ENCODE measurements at places on chromosomes 2 and 18.

DNA sequence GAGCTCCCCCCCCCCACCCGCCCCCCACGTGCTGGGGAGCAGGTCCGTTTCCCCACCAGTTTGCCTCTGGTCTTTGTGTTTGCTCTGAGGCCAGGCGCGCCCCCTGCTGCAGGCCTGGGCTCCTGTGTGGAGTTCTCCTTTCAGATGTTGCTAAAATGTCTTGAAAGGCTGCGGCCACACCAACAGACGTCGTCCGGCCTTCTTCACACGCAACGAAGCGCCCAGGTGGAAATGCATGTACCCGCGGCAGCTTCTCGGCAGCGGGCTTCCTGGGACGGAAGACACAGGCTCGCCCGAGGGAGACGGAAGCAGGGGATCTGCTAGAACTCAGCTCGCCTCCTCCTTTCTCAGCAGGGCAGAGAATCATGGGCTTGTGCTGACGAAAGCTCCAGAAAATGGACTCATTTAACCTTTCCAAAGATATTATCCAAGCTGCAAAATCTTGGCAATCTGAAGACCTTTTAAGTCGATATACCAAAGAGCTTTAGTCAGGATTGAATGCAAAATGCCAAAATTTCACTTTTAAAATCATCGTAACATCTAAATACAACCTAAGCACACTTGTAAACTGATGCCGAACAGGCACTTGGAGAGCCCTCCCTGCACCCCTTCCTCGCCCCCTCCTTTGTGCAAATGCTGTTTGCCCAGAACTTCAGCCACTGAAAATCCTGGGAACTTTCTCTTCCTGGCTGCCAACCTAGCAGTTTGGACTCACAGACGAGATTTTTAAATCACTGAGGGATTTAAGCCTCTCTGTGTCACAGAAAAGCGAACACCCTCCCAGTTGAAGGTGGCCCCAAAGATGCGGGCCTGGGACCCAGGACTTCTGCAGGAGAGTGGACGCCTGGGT lies 125.5 kb upstream of the ZNF516 start:
- DNase-seq = peak; percentile 37

GRCh38 chr2:10041711-10042110 lies 1.6 kb upstream of the KLF11 start:
- no peak for DNase-seq

DNA sequence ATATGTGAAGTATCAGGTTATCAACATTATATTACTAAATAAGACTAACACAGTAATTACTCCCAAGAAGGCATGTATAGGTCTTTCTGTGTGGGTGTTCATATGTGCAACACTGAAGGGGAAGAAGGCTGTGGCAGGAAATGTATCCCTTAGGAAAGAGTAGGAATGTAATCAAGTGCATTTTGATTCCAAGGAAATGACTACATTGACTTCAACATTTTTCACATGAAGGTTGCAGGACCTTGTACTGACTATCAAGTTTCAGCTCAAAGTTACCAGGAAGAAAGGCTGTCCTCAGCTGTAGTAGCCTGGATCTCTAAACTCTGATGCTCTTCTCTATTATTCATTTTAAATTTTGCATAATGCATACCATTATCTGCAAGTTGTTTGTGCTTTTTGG lies 680.8 kb downstream of the NYAP2 start:
- no peak for DNase-seq

DNA sequence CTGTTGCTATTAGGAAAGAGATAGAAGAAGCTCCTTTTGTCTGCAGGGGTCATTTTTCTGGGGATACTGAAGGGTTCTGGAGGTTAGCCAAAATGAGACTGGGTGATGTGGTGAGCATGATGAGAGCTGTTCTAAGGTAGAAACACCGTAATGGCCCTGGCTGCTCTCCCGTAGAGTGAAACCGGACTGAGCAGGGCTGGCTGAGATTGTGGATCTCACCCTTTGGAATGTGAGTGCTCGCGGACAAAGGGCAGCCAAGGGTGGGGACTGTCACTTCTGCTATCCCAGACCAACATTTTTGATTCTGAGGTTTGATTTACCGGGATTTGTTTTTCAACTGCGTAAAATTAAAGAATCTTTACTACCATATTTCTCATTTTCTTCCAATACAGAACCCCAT lies 36.2 kb downstream of the TNFRSF11A start:
- DNase-seq = no peak

GRCh38 chr2:185984670-185985069 lies 246.1 kb downstream of the FSIP2 start:
- no peak for DNase-seq

GRCh38 chr2:20580690-20581437 lies 70.0 kb downstream of the HS1BP3 start:
- DNase-seq = no peak
